PC-9 (cell line): ENCODE measurements at places on chromosomes 16 and 17. TPM values are rescaled to one million over a fixed set of nuclear protein-coding genes. Genes with fewer than 3 reads are reported as not detected.

Gene YBX2
- total RNA-seq: 0.65 and 0.68 TPM in 2 replicates

DNA sequence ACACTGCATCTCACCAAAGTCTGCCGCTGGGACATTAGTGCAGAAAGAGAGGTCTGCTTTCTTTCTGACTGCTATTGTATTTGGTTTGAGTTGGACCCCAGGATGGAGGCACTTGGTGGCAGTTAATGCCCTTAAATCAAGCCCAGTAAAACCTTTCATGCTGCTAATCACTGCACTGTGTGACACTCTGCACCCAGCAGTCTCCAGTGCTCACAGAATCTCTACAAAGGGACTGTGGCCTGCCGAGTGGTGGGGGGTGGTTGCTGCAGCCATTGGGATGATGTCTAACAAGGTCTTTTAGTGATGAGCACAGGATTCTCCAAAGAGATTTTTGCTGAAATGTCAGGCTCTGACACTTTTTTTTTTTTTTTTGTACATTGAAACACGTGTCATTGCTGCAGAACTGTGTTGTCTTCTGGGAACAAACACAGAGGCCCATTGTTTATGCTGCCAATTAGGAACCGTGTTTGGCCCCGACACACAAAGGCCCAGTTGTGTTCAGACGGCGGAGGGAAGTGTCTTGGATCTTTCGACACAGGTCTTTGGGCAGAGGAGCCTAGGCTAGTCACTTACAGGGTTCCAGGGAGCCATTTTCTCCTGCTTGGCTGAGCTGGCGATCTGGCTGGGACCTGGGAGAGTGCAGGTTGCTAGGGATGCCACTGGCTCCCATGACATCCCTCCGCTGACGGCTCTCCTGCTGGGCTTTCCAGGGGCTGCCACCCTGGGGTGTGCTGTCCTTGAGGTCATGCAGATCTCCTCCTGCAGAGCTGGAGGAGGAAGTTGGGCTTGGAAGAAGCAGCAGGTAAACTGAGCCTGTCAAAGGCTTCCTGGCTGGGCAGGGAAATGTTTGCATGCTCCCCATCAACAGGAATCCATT lies 16.2 kb upstream of the TNRC6C start:
- no peak overlapping the region for H3K27ac ChIP-seq
- DNase-seq: no peak
- H3K4me3 ChIP-seq: no peak overlapping the region
- H3K27me3 ChIP-seq: peaks cover 90% of the 10 kb centered on the region
- no peaks in the 10 kb centered on the region for H3K4me1 ChIP-seq

DNA sequence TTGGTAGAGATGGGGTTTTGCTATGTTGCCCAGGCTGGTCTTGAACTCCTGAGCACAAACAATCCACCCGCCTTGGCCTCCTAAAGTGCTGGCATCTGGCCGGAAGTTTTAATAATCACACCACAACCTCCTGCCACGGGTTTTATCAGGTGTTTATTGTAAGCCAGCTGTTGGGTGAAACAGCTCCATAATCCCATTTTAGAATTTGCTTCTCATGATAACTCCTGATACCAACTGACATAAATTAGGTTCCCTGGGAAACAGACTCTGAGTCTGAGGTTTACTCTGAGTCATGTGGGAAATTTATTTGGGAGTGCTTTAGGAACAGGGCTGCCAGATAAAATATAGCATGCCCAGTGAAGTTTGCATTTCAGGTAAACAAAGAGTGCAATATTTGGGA lies 122.6 kb upstream of the MED13 start:
- H3K36me3 ChIP-seq: no peaks in the 10 kb centered on the region
- no peak overlapping the region for H3K4me3 ChIP-seq
- no peaks in the 10 kb centered on the region for H3K27me3 ChIP-seq
- no peak overlapping the region for H3K27ac ChIP-seq
- no peak for DNase-seq

DNA sequence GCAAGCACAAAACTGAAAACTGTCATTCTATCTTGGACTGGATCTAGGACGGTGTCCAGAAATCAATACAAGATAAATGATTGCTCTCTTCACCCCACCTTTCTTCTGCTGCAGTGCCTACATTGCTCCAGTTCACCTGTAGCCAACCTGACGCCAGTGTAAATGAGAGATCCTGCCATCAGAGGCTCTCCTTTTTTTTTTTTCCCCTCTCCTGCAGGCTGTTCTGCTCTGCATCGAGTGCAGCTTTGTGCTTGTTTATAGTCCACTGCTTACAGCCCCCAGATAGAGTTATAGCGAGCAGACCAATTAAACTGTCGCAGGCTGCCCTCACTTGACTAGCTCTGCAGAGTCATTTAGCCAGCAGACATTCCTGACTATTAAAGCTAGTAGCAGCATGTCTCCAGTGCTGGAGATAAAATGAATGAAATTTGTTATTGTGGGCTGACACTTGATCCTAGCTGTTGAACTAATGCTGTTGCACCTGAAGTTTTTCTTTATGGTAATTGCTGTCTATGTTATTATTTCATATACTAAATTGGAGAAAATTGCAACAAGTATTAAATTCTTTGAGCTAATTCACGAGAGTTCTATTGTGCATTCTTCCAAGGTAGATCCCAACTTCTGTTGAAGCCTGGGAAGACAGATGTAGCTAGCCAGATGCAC lies 257.1 kb downstream of the FTO start:
- no peak overlapping the region for H3K27ac ChIP-seq
- H3K27me3 ChIP-seq: no peaks in the 10 kb centered on the region
- no peak overlapping the region for H3K4me3 ChIP-seq
- no peak for DNase-seq

DNA sequence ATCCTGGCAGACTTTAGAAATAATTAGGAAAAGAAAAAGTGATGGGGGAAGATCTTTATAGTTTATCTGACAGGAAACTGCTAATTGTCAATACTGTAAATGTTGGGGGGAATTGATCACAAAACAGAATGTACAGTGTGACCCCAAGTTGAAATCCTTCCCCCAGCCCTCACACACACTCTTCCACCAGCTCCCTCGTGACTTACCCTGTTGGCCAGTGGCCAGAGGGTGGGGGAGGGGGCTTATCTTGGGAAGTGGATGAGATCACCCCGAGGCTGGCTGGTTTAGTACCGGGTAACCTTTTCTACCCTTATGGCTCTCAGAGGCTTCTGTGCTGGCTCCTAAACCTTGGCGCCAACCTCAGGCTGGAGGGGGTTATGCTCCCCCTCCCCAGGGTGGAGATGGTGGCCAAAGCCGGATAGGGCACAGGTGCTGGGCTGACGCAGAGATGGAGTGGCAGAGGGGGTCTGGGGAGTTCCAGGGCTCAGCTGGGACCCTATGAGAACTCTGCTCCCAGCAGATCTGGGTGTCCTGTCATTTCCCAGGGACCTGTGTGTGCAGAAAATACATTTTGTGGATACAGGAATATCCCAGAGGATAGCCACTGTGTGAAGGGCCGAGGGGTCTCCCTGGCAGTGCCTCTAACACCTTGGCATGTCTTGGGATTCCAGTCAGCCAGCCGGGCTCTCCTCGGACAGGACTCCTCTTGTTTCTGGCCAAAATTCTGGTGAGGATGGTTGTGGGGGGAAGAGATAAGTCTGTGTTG lies 18.6 kb downstream of the CDH16 start:
- peaks cover 35% of the 10 kb centered on the region for H3K4me1 ChIP-seq
- no peaks in the 10 kb centered on the region for H3K36me3 ChIP-seq
- peak overlapping the region; percentile 50 for H3K27ac ChIP-seq
- H3K4me3 ChIP-seq: no peak overlapping the region
- H3K27me3 ChIP-seq: no peaks in the 10 kb centered on the region
